Cardiac septum (tissue), 1 donor: ENCODE measurements at places on chromosomes 7 and 10. TPM values are rescaled to one million over a fixed set of nuclear protein-coding genes. Genes with fewer than 3 reads are reported as not detected.

The SPDYE9 gene
- not detected for total RNA-seq

The PPP1R9A gene
- 42.8 TPM for total RNA-seq

The RAPGEF5 gene
- 22.4 TPM for total RNA-seq

The TMEM196 gene
- not detected for total RNA-seq

The PLAU gene
- total RNA-seq, result 15.3 TPM

The CACNB2 gene
- 20.6 TPM for total RNA-seq

The CYP26C1 gene
- not detected for total RNA-seq

The CCDC7 gene
- 32.5 TPM for total RNA-seq

The AKR1D1 gene
- not detected for total RNA-seq

The ICA1 gene
- total RNA-seq, result 76.0 TPM
